Activated T-helper 1 cell treated with Interleukin-2 at 50 U/mL for 16 hours (primary cell): ENCODE measurements at places on chromosomes 7 and 10.

DNA sequence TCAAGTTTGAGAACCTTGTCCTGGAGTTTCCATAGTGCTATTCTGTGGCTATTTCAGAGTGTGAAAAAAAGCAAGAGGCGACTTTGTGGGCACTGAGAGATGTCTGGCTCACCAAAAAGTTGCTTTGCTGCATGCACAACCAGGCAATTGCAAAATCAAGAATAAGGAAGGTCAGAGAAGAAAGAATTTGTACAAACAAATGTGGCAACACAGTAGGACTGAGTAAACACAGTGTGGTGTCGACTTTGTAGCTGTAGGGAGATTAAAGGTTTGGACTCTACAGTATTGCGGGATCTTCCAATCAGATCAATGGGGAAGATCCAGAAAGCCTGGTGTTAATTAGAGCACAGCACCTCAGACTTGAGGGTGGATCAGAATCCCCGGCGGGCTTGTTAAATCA lies 88.1 kb upstream of the PLPP4 start:
- DNase-seq: no peak

- DNase-seq: no peak
These were observed 350.1 kb downstream of the RNLS start for GRCh38 chr10:88232983-88233543.

GRCh38 chr7:81501220-81501619 lies 268.6 kb downstream of the HGF start:
- DNase-seq: no peak

DNA sequence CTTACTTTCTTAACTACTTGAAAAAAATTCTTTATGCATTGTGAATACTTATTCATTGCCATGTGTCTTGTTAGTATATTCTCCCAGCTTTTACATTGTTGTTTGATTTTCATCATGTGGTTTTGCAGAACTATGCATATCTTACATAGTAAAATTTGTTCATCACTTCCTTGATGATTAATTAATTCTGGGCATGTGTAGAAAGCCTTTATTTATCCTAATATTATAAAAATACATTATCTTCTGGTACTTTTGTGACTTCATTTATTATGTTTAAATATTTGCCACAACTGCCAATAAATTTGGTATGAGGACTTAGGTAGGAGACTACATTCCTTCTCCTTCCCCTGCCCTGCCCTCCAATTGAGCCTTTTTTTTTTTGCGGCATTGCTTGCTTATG lies 166.0 kb upstream of the ZNF32 start:
- no peak for DNase-seq

- no peak for DNase-seq
These were observed 665.8 kb downstream of the SORCS1 start for GRCh38 chr10:106498675-106499074.

- no peak for DNase-seq
These were observed 1.9 kb upstream of the CNNM2 start for GRCh38 chr10:102916173-102916572.

GRCh38 chr7:118312051-118312450 lies 87.5 kb downstream of the ANKRD7 start:
- no peak for DNase-seq

- DNase-seq: no peak
These were observed 390.0 kb downstream of the EXOC4 start for GRCh38 chr7:133642907-133643306.

DNA sequence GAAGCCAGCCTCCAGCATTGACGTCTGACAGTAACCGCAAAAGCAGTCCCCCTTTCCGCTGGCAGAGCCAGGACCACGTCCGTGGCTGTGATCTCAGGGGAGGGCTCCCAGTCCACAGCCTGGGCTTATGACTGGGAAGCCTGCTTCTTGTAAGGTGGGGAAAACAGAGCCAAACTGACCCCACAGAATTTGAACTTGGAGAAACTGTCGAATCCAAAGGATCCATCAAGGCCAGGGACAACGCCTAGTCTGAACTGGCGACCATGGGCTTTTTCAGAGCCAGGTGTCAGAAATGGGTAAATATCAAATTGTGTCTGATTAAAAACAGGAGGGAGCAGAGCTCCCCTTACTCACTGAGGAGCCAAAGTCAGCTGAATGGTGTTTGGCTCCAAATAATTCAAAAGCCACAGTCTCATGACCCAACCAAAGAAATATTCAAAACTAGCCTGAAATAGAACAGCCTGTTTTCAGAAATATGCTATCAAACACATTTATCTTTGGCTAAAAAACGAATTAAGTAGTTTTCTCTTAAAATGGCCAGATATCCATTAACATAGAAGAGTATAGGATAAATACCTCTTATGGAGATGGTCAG lies 751.4 kb upstream of the GALNT17 start:
- DNase-seq: no peak

DNA sequence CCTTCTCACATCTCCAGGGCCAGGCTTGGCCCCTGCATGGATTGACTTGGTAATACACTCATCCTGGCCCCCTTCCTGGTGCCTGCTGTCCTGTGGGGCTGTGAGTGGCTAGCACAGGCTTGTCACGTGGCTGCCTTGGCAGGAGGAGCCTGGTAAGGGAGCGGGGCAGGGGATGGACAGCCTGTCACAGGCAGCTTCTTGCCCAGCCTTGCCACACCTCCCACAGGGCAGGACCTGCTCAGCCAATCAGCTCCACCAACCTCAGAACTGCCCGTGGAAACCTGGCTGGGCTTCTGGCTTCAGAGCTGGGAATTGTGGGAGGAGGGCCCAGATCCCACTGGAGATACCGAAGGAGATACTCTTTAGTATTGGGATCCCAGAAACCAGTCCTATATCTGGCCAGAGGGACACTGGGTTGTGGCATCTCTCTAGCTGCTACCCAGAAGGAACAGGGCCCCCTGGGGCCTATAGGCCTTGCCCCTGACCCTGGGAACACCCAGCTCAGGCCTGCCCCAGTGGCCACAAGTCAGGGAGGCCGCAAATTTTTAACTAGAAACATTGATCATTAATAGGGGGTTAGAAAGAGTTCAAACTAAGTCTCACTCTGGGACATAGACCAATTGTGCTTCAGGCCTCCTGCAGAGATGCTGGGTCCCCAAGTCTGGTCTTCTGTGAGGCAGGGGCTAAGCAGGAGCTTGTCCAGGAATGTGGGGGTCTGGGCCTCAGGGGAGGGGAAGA lies at the start of gene HOGA1:
HOGA1 (plus strand) TSS at position 330 of the 738 bp plus-strand sequence; CDS start at position 645, 315 bp downstream.
- no peak for DNase-seq

DNA sequence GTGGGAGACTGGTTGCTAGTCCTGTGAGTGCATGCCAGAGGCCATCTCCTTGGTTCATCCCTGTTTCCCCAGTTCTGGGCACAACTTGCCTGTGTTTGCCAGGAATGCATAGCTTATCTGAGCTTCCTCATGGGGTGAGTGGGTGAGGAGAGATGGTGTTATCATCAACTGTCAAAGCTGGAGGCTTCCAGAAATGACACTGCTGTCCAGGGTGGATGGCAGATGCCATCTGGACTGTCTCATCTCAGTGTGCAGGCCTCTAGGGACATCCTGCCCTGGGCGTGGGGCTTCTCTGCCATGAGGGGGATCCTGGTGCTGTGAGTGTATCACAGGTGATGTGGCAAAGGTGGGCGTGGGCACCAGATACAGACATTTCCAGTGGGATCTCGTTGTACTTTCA lies 328.6 kb downstream of the DPP6 start:
- no peak for DNase-seq

- no peak for DNase-seq
These were observed 1.3 kb downstream of the LCOR start for GRCh38 chr10:96833220-96834001.
